Amniotic stem cell (primary cell): ENCODE measurements at places on chromosomes 2 and 18.

- no peak for DNase-seq
These were observed 1.4 kb downstream of the AKAIN1 start for GRCh38 chr18:5195656-5196055.

DNA sequence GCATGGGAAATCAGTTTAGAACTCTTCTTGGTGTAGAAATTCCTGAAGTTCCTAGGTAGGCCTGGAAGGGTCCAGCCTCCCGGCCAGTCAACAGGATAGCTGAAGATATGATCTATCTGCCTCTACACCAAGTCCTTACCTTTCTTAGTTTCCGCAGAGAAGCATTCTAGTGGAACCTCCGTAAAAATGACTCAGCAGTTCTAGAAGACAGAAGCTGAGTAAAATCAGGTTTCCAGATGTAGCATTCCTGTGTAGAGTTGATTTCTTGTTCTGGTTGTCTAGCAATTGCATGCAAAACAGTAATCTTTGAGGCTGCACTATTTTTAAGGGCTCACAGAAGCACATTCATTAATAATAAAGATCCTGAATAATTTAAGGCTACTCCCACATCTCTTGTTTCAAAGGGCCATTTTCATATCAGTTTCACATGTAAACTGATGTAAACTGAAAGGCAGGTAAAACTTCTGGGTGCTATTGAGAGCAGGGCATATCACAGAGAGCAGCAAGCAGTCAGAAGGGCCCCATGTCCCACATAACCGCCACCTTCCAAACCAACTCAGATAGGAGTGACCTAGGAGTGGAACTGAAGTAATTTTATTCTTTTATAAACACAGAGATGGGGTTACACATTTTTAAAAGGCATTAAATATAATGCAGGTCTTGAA is 3.2 kb upstream of the DYTN start:
- no peak for DNase-seq

DNA sequence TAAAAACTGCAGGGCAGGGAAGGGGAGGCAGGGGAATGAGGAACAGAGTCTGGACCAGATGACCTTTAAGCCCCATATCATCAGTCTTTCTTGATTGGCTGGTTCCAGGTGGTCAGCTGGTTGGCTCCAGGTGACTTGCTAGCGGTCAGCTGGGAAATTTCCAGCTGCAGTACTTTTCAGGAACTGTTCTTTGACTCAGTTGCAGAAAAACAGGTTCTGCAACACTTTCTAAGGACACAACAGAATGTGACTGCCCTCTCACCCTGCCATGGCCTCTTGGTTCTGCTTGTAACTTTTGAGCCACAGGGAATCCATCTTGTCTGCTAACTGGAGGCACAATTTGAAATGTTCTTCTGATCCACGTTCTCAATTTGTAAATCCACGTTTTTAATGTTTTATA is 278.3 kb upstream of the LRATD1 start:
- DNase-seq: no peak

DNA sequence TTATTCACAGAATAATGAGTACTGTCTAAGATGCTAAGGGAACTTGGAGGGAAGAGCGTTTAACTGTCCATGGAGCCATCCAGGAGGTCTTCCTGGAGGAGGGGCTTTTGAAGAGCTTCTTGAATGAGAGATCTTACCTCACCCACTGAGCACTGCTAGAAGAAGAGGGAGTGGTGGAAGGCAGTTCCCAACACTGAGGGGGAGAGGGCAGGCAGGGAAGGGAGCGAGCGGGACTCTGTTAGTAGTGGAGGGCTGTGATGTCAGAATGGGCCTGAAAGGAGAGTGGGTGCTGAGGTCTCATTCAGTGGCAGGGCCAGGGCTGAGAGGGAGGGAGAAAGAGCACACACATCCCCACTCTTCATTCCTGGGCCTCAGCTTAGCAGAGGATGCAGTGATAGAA is 65.0 kb downstream of the NCK2 start:
- no peak for DNase-seq

GRCh38 chr18:67980241-67980640 is 463.7 kb upstream of the DSEL start:
- no peak for DNase-seq

- DNase-seq: no peak
These were observed 203.3 kb downstream of the CELF4 start for GRCh38 chr18:37362158-37362890.

DNA sequence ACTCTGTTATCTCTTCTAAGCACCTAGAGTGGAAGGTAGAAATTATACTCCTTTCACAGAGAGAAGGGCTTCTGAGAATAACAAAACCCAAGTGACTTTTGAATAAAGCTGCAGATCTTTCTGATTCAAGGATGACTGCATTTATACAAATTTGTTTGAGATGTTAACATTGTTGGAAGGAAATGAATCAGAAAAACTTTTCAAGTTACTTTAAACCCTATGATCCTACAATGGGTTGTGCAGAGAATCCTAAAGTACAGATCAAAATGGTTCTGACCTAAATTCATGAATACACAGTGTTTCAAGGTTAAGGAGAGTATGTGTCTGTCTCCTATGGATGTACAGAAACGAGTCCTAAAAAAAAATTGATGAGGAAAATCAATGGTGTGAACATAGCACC is 1.8 kb downstream of the RFTN2 start:
- DNase-seq: no peak

DNA sequence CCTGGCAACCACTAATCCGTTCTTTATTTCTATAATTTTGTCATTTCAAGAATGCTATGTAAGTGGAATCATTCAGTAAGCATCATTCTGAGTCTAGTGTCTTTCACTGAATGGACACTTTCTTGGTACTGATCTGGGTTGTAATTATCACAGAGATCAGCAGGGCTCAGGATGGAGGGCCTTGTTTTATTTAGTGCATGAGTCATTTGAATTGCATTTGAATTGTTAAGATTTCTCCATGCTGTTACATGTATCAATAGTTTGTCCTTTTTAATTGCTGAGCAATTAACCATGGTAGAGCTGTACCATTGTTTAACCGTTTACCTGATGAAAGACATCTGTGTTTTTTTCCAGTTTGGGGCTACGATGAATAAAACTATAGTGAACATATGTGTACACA is 256.4 kb downstream of the THSD7B start:
- DNase-seq: no peak

DNA sequence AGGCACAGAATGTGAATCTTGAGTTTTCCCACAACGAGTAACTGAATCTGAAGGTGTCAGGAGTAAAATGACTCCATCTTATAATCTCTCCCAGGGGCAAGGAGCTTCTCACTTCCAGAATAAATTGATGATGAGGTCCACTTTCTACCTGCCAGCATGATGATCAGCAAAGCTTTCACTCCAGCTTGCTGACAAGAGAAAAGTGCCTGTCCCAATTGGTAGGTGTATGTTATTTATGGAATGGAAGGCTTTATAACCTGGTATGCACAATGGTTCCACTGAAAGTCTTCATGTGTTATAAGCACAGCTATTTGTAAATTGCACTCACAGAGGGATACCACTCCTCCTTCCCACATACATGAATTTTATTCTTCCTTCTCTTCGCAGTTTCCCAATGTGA is 401.0 kb upstream of the UBE2E3 start:
- DNase-seq: no peak

DNA sequence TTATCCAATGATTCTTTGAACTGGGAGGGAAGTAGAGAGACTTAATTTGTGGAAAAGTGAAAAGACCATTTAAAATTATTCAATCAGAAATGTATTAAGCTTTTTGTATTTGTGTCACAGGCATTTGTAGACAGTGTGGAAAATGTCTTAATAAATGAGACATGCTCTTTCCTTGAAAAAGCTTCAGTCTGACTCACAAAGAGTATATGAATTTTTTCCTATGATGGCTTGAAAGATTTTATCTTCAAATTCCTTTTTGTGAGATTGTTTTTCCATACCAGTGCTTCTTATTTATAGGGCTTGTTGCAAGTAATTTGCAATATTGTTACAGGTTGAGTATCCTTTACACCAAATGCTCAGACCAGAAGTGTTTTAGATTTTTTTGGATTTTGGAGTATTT is 39.5 kb downstream of the STON1 start:
- DNase-seq: peak; percentile 15

- DNase-seq: no peak
These were observed 911.4 kb upstream of the SLC39A10 start for GRCh38 chr2:194745557-194746146.

DNA sequence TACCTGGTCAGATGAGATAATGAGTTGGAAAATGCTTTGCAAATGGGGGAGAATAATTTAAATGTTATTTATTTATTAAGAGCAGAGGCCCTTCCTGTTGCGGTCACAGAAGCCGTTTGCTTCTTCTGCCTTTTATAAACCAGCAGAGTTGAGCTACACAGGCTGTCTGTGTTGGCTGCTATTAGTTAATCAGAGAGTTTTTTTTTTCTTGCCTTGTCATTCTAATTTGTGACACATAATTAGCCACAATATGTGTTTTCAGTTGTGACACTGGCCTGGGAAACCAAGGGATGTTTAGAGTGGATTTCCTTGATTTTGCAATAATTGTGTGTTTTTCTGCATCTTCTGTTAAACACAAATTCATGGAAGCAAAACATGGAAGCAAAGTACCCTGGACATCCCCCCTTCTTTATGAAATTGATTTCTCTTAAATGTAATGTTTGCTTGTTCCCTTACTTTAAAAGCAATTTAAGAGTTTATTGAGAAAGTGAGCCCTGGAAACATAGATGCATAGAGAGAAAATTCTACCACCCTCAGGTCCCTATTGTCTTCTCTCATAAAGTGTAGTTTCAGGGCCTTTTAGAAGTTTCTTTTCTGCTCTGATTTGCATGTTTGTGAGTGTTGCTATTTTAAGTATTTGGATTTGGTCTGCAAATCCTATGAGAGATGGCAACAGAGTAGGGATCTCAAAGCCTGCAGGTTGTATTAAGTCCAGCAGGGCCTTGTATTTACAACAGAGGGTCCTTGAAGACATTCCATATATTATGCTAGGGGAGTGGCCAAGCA is 22.8 kb upstream of the IL37 start:
- no peak for DNase-seq

GRCh38 chr2:152280780-152281179 is 54.2 kb upstream of the FMNL2 start:
- no peak for DNase-seq

- no peak for DNase-seq
These were observed 83.9 kb upstream of the EML6 start for GRCh38 chr2:54639609-54640008.

- DNase-seq: no peak
These were observed 243.6 kb upstream of the CXCR4 start for GRCh38 chr2:136361521-136361920.

- DNase-seq: peak; percentile 48
These were observed 266.9 kb upstream of the DSEL start for GRCh38 chr18:67783196-67783946.

DNA sequence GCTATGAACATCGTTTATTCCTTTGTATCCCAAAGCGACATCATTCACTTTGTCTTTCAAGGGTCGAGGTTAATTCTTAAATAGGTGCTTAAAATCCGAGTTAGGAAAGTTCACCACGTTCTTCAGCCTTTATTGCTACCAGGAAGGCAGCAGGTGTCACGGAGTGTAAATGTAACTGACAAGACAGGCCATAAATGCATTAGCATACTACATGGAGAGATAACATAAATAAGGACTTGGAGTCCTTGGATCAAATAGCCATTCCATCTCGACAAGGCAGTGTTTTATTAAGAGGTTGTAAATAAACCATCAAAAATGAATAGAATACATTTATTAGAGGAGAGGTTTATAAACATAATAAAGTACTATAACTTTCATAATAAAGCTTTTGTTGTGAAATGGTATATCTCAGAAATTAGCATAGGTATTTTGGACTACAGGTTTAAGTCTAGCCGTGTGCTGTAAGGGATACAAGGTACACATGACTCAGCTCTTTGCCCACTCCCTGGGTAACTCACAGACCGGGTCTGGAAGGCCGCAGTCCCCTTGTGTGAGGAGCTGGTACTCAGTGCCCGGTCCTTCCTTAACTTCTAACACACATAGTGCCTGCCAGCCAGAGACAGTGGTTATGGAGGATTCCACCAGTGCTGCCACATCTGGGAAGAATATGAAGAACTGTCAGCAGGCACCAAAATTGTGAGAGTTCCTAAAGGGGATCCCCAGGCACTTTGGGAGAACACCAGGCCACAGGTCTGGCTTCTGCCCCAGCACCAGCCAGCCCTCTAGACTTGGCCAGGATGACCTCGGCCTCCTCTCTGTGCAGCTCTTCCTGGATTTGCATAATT is 29.4 kb downstream of the CAPN13 start:
- DNase-seq: no peak

GRCh38 chr2:133598769-133599168 is 30.5 kb upstream of the NCKAP5 start:
- DNase-seq: no peak

DNA sequence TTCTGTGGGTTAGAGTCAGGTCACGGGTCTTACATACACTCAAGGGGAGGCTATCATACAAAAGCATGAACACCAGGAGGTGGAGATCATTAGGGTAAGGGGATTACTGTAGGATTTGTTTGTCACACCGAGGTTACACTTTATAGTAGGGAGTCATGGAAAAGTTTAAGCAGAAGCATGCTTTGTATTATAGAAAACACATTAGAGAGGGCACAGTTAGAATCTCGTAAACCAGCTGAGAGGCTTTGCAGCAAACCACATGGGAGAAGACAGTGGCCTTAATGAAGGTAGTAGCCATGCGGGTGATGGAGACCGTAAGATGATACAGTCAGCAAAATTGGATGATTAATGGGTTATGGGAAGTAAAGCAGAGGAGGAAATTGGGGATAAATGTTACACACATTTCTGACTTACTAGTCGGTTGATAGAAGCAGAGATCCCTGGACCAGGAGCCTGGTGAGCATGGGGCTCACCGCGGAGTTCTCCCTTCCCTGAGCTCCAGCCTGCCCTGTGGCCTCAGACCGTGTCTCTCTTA is 75.6 kb downstream of the MAPRE2 start:
- DNase-seq: no peak

- no peak for DNase-seq
These were observed 133.9 kb upstream of the ARL4C start for GRCh38 chr2:234630801-234631261.

DNA sequence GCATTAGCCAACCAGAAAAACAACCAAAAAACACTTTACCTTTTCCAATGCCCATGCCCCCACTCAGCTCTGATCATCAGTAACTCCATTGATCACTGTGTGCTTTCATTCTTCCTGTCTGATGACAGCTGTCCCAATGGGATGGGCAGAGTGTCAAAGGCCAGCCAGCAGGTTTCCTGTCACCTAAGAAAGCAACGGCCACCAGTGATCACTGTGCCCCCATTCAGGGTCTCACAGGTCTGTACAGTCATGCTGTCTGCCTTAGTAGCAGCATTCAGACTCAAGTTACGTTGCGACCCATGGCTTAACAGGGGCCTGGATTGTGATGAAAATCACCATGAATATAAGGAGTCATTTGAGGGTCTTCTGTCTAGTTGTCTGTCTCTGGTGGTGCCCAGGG is 184.5 kb downstream of the MGAT5 start:
- DNase-seq: no peak
